Activated CD4-positive, alpha-beta T cell treated with anti-CD3 and anti-CD28 coated beads for 36 hours (primary cell): ENCODE measurements at places on chromosomes 7 and 10.

GRCh38 chr7:139811066-139811465 lies 18.0 kb upstream of the TBXAS1 start:
- DNase-seq = no peak

DNA sequence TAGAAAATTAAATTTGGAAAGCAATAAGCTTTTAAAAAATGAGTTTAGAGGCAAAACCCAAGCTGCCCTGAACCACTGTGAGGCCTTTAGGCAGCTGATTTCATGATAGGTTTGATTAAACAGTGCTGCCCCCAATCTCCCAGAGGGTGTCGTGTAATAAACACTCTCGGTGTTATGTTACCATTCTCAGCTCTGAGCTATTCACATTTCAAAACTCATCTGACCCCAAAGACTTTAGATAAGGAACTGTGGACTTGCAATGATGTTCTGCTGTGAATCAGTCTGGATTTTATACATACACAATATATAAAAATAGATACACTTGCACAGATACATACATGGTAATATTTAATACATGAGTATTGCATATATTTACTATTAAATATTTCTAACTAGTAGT lies 120.4 kb downstream of the MALRD1 start:
- DNase-seq = no peak

DNA sequence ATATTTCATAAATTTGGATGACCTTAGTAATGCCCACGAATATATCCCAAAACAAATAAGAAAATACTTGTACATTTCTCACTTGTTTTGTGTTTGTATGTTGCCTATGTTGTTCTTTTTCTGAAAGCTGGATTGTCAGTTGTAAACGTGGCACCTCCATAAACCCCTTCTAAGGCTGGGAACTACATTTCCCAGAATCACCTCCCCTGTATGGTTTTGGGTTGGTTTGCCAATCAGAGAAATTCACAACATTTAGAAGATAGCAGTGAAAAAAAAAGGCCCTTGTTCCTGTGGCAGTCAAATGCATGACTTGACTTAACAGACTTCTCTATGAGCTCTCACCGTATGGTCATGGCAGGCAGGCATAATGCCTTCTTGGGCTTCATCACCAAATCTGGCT lies 676.3 kb upstream of the STEAP1 start:
- DNase-seq = no peak

DNA sequence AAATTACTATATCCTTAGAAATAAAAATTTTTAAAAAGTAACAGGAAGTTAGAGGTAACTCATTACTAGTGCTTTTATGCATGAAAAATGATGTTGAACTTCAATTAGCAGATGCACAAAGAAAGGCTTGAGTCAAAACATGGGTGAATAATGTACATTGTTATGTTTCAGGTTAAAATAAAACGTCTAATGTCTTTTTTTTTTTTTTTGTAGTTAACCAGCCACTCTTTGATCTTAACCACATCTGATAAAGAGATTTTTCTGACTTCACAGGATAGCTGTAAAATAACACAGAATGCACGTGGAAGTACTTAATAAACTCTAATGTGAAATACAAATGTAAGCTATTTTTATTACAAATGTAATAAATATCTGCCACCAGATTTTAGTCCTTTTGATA lies 61.7 kb downstream of the GSAP start:
- no peak for DNase-seq

- DNase-seq = no peak
Measured at GRCh38 chr10:60189861-60190475, 199.7 kb downstream of the ANK3 start.

DNA sequence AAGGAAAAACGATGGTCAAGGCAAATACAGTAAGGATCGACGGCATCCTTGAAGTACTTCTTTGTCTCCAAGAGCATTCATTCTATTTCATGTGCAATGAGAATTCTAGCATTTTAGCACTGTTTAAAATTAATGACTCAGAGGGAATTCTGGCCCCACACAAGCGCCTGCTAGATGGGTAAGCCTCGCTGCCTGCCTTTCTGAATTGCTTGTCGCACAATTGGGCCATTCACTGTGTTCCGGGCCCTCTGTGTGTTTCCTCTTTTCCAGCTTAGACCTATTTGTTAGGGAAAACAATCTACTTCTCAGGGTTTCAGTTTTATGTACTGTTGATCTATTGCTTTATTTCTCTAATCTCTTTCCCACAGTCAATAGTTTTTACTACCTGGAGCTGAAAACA lies 204.7 kb upstream of the ZNF32 start:
- DNase-seq = no peak

DNA sequence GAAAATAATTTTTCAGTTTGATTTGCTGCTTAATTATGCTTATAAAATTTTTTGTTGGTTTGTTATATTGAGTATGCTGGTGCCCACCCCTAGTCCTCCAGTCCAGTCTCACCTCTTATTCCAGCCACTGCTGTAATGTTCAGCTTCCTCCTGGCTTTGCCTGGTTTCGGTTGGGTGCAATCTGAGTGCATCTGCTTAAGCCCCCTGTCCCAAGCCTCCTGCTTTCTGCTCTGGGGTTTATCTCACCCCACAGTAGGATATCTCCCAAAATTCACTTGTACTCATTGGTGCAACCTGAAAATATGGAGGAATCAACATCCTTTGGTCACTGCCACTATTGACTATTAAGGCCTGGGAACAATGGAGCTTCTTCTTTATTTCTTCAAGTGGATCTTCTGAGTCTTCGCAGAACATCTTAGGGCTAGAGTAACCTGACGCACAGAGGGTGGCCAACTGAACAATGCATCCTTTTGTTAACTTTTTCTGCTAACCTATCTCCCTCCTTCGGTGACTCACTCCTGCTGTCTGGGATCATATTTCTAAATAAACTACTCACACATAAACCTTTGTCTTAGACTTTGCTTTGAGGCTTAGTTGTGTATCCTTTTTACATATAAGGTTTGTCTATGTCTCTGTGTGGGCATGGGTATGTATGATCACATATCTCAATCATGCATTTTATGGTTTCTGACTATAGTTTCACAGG lies 19.1 kb upstream of the SOSTDC1 start:
- DNase-seq = no peak

DNA sequence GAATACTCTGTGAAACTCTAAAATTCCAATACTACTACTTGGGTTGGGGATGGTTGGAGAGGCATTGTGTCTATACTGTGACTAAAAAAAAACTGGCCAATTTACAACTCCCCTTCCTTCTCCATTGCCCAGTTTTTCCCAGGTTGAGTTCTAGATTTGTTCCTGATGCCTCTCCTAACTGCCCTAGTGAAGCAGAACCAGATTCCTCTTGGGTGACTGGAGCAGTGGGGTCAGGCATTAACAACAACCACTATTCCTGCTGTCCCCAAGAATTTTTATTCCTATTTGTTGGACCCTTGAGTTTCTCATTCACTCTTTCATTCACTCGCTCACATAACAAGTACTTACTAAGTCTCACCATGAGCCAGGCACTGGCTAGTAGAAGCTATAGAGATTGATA lies 5.8 kb downstream of the GOT1 start:
- no peak for DNase-seq

- DNase-seq = peak; percentile 63
Measured at GRCh38 chr10:72328045-72328828, 26.5 kb downstream of the DNAJB12 start.

DNA sequence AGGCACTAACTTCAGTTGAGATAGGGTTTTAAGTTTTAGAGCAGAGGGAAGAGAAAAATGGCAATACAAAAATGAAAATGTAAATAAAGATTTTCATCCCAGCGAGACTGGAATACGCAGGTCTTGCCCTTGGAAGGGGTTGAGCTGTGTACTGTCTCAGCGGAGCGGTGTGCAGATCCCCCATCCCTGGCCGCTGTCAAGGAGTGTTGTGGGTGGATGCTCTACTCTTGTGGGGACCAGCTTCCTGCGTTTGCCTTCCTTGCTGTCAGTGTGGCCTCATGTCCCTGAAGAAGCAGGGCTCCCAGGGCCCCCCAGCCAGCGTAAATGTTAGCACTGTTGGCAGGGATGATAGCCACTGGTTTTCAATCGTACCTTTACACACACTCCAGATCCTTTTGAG lies 249.7 kb upstream of the PITRM1 start:
- no peak for DNase-seq

GRCh38 chr7:29987083-29987482 lies 2.5 kb downstream of the SCRN1 start:
- no peak for DNase-seq

DNA sequence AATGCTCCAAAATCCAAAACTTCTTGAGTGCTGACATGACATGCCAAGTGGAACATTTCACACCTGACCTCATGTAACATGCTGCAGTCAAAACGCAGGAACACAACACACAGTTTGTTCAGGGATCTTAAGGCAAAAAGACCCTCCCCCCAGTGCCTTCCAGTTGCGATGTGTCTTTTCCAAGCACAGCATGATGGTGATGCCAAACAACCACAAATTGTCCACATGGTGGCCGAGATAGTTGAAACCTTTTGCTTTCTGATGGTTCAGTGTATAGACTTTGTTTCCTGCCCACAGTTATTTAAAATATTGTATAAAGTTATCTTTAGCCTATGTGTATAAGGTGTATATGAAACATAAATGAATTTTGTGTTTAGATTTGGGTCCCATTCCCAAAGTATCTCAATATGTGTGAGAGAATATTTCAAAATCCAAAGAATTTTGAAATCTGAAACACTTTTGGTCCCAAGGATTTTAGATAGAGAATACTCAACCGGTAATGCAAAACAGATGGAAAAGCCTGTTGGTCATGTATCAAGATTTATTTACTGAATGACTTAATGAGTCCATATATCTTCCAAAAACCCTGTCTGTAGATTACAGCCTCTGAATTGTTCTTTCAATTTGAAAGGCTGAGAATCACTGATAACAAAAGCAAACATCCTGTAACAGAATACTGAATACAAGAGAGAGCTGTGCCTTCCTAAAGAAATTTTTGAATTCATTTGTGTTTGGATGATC lies 93.4 kb upstream of the OIT3 start:
- no peak for DNase-seq

GRCh38 chr7:123746055-123746454 lies 2.7 kb downstream of the WASL start:
- DNase-seq = no peak
